Amygdala (tissue), 56 donors: ENCODE measurements at places on chromosomes 12 and 14.

DNA sequence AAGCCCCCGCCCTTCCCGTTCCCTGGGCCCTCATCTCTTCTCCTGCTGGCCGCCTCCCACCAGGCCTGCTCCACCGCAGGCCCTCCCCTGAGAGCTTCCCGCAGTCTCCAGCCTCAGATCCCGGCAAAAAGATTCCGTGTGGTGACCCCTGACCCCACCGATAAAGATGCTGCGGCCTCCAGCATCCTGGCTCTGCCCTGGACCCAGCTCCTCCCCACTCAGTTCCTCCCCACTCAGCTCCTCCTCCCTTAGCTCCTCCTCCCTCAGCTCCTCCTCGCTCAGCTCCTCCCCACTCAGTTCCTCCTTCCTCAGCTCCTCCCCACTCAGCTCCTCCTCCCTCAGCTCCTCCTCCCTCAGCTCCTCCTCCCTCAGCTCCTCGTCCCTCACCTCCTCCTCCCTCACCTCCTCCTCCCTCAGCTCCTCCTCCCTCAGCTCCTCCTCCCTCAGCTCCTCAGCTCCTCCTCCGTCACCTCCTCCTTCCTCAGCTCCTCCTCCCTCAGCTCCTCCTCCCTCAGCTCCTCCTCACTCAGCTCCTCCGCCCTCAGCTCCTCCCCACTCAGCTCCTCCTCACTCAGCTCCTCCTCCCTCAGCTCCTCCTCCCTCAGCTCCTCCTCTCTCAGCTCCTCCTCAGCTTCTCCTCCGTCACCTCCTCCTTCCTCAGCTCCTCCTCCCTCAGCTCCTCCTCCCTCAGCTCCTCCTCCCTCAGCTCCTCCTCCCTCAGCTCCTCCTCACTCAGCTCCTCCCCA lies 17.0 kb downstream of the NOC4L start:
- no peak for DNase-seq

- DNase-seq: no peak
These were observed 356.9 kb upstream of the LMO3 start for GRCh38 chr12:16962889-16963288.

DNA sequence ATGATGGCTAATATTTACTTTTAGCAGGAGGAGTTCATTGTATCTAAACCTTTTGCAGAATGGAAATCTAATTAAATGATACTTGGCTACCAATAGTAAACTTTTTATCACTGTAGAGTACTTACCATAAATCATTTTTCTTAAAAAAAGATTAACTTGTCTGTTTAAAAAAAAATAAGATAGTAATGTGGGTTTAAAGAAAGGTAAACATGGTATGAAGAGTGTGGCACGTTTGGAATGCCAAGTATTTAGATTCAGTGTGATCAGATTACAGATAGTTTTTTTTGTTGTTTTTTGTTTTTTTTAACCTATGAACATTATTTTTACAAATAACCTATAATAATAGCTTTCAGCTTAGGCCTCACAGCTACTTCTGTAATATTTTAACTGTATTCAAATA lies 25.8 kb downstream of the KTN1 start:
- no peak for DNase-seq

DNA sequence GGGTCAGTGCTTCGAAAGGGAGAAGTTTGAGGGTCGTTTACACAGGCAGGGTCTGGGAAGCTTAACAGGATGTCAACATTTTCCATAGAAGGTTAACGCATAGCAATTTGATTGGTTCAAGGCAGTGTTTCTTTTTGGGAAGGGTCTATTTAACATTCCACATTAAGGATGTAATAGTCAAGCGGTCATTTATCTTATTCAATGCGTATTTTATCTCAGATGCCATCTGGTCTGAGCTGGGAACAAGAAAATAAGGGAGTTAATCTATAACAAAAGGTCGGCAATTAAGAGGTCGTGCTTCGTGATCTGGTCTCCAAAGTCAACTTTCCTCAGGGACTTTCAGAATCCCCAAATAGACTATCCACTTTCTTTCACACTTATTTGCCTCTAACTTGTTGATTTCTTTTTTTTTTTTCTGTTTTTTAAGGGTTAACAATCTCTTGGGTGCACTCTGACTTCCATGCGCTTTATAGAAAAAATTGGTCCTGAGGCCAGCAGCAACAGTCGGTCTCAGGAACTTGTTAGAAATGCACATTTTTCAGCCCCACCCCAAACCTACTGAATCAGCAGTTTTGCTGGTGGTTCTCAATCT lies 550 bp upstream of the RESF1 start:
- DNase-seq: no peak

DNA sequence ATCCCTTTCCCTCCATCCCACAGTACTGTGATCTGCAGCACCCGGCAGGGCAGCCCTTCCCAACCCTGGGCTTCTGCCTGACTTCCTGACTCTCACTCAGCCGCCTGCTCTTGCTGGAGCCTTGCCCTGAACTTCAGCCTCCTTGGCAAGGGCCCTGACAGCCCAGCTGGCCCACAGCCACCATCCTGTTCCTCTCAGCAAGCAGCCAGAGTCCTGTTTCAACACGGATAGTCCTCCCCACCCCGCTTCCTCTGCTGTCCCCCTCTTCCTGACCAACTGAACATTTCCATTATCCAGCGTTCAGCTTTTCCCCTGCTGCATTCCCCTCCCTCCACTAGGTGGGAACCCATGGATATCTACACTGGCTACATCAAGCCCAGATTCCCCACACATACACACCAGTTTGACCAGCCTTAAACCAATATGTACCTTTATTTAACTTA lies 74.0 kb upstream of the MDM1 start:
- peak; percentile 7 for DNase-seq

DNA sequence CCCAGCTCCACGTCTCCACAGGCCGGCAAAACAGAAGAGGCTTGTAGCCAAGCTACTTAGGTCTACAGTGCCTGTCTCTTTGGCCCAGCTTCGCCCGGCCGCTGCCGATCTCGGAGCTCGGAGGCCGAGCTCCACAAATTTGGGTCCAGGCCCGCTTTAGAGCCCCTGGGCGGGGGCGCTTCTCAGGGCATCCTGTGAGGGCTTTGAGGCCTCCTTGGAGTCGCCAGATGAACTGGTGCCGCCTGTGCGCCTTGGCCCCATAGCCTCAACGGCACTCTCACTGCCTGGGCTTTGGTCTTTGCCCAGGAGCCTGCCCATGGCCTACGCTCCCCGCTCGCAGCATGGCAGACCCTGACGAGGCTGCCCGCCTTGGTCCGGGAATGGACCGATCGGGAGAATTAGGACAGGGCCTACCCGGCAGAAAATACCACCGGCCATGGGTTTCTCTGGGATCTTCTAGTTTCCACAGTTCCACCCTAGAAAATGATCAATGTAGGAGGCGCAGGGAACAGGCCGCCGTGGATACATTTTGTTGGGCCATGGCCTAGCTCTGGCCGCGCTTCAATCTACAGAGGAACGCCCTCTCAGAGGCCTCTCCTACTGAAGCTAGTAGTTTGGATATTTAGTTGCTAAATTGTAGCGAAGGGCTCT lies 953 bp upstream of the NKX2-8 start:
- no peak for DNase-seq

GRCh38 chr14:57746563-57746962 lies 119.3 kb downstream of the SLC35F4 start:
- DNase-seq: no peak

DNA sequence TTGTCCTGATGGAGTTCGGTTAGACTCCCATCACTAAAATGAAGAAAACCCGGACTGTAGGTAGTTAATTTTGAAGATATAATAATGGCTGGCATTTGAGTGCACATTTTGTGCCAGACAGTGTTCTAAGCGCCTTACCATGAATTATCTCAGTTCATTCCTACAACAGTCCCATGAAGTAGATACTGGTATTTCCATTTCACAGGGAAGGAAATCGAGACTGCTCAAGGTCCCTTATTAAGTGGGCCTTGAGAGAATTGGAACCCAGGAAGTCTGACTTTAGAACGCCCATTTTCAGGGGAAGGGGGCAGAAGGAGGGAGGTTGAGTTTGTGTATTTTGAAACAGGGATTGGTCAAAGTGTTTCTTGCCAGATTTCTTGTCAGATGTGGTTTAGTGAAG lies 855 bp downstream of the MNAT1 start:
- DNase-seq: no peak

DNA sequence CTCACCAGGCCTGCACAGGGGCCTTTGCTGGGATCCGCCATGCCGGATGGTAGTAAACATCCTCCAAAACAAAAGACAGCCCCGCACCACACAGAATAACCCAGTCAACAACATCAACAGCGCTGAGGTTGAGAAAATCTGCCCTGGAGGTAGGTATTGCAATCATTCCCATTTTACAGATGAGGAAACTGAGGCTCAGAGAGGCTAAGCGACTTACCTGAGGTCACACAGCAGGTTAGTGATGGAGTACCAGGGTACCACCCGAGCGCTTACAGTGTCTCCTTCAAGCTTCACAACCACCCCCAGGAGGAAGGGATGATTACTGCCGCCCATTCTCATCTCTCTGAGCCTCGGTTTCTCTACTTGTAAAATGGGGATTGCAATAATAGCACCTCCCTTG lies 14.9 kb downstream of the TRPV4 start:
- DNase-seq: no peak

- no peak for DNase-seq
These were observed 216.6 kb downstream of the AKAP6 start for GRCh38 chr14:32545506-32546210.

DNA sequence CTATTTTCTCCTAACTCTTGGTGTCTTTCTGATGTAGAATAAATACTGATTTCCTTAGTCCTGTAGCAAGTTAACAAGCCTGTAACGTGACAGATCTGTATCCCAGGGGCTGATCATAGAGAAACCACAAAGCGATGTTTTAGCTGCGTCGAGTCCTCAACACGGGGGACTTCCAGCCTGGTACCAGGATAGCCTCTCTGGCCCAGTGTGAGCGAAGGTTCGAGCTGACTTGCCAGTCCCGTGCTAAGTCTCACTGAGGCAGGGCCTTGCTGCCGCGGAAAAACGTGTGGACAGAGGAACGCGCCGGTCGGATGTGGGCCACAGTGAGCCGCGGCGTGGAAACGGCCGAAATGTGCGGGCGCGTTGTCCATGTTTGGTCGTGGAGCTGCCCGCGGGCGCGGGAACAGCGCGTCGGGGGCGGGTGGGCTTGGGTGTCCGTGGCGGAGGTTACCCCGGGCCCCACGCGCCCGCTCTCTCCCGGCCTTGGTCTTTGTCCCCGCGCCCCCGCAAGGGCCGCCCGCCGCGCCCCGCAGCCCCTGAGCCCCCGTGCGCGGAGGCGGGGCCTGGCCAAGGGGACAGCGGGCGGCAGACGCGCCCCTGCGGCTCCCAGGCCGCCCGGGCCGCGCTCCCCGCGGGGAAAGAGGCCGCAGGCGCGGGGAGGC lies 531 bp upstream of the EML1 start:
- DNase-seq: peak; percentile 17

DNA sequence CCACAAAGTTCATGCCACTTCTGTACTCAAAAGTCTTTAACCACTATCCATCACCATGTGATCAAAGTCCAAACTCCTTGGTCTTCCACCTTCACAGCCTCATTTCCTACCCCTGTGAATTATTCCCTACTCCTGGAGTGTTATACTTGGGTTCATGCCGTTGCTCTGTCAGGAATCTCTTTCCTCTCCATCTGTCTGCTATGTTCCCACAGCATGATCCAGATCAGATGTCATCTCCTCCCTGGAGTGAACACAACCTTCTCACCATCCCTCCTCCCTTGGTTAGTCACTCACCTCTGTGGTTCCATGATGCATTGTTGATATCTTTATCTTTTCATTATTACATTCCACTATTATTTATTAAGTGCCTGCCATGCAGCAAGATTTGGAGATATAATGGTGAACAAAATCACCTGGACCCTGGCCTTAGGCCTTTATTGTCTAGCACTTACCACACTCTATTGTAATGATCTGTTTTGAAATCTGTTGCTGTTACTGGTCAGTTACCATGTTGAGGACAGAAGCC lies 22.4 kb downstream of the LACRT start:
- no peak for DNase-seq

GRCh38 chr12:96623656-96624217 lies 134.4 kb downstream of the CFAP54 start:
- no peak for DNase-seq

DNA sequence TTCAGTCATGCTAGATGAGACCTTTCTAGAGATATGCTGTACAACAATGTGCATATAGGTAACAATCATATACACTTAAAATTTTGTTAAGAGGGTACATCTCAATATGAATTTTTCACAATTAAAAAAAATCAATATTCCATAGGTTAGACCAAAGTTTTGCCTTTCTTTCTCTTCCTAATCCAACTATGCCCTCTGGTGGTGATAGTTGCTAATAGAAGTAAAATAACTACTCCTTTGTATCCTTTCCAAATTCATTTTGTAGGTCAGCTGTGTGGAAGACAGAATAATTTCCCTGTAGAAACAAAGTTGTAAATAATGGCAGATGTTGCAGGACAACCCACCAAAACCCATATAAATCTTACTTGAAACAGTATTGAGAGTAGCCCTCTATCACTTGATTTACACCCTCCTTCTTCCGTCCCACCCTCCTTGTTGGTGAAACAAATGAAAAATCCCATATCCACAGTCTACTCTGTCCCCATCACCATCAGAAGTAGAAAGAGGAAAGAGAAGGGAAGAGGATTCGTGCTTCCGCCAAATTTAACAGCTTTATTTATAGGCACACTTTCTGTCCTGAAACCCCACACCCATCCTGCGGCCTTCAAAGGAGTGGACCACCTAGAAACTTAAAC lies 34.2 kb upstream of the KICS2 start:
- DNase-seq: no peak

DNA sequence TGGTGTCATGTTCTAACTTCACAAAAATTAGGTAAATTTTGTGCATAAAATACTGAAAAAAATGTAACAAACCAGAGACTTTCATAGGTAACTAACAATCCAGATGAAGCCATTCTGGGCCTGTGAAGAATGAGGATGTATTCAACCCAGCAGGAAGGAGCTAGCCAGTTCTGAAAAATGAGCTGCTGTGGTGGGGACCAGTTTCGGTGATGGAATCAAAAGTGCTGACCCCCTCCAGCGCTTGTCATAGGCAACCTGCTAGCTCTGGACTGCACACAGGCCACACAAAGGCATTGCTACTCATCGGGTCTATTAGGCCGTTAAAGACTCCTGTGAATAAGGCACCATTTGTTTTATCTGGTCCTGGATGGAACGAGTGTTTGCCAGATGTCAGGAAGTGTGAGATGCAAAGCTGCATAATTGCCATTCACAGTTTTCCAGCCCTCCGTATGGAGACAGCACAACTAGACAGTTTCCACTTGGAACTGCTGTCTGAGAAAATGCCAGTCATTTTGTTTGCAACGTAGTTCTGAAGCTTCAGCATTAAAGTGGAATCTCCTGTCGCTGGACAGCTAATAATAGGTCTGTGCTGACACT lies 3.3 kb upstream of the RIMBP2 start:
- DNase-seq: no peak

DNA sequence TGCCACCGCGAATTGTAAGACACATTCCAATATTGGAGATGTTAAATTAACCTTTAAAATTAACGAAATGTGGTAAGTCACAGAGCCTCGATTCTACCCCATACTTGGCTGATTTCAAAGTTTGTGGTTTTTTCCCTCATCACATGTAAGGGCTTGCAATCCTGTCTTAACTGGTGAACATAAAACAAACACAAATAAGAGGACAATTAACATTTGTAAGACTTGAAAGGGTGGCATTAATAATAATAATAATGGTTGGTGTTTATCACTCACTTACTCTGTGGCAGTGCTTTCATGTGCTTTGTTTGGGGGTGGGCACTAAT lies 26.6 kb downstream of the PPFIBP1 start:
- DNase-seq: no peak

GRCh38 chr12:127147724-127148123 lies 1119.2 kb upstream of the TMEM132C start:
- DNase-seq: no peak

GRCh38 chr14:53227154-53227718 lies 74.1 kb upstream of the DDHD1 start:
- DNase-seq: no peak

- DNase-seq: no peak
These were observed 46.9 kb downstream of the CYP46A1 start for GRCh38 chr14:99730876-99731546.

GRCh38 chr14:104855532-104856090 lies 9.5 kb upstream of the CEP170B start:
- no peak for DNase-seq
